Epithelial cell of proximal tubule (primary cell): ENCODE measurements at places on chromosomes 13 and 19. TPM values are rescaled to one million over a fixed set of nuclear protein-coding genes. Genes with fewer than 3 reads are reported as not detected.

SGCG gene
- total RNA-seq: not detected in 2 replicates

CXCL17 gene
- total RNA-seq: not detected in 2 replicates

NOTCH3 gene
- 3.8 and 19.6 TPM in 2 replicates for total RNA-seq

AKAP8L gene
- total RNA-seq: 52.2 and 89.9 TPM in 2 replicates

SIX5 gene
- 8.2 and 11.2 TPM in 2 replicates for total RNA-seq

HSD17B14 gene
- 2.2 and 2.8 TPM in 2 replicates for total RNA-seq

USPL1 gene
- 13.2 and 14.3 TPM in 2 replicates for total RNA-seq

ADM5 gene
- total RNA-seq: 1.9 and 2.8 TPM in 2 replicates

FFAR3 gene
- not detected in 2 replicates for total RNA-seq

DHPS gene
- total RNA-seq: 108 and 134 TPM in 2 replicates

U2AF1L4 gene
- total RNA-seq: 5.9 and 6.5 TPM in 2 replicates

KLF1 gene
- 0.51 TPM in 1 of 2 replicates, not detected in the other for total RNA-seq

MRPL54 gene
- 102 and 105 TPM in 2 replicates for total RNA-seq

GRCh38 chr19:56839652-56840450 lies 675 bp downstream of the PEG3 start:
- DNase-seq: no peak

DNA sequence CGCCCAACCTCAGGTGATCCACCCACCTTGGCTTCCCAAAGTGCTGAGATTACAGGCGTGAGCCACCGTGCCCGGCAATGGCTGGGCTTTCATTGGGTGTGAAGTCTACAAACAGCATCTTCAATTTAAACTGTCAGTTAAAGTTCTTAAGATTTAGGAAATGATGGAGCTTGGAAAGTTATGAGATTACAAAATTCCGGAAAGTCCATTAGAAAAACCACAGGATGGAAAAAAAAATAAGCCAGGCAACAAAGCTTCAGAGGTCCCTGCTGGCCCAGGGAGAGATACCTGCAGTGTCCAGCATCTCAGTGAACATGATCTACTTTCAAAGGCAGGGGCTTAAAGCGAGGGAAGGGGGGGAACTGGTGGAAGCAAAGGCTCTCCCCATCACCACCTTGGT lies 4.6 kb upstream of the ZNF587B start:
- no peak for DNase-seq

GRCh38 chr13:77523834-77524728 lies 11.4 kb upstream of the SCEL start:
- DNase-seq: no peak

GRCh38 chr13:79289571-79289970 lies 116.5 kb downstream of the RBM26 start:
- DNase-seq: no peak

DNA sequence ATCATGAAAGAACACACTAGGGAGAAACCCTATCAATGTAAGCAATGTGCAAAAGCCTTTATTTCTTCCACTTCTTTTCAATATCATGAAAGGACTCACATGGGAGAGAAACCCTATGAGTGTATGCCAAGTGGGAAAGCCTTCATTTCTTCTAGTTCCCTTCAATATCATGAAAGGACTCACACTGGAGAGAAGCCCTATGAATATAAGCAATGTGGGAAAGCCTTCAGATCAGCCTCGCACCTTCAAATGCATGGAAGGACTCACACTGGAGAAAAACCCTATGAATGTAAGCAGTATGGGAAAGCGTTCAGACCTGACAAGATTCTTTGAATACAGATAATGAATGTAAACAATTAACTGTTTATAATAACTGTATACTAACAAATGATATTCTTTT lies 15.0 kb upstream of the ZNF439 start:
- no peak for DNase-seq

DNA sequence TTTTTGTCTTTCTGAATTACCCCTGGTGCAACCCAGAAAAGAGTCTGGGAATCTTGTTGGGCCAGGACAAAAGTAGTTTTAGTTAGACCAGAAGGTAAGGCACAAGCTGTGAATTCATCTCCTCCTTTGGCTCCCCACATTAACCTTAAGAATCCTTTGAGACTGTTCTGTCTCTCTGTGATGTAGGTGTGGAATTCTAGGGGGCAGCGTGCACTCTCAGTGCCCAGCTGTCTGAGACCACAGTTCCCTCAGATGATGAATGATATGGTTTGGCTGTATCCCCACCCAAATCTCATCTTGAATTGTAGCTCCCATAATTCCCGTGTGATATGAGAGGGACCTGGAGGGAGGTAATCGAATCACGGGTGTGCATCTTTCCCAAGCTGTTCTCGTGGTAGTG lies 43.9 kb downstream of the ZNF506 start:
- no peak for DNase-seq

GRCh38 chr13:42164557-42165125 lies 107.3 kb upstream of the AKAP11 start:
- no peak for DNase-seq

GRCh38 chr13:114088234-114088633 lies 44.2 kb downstream of the RASA3 start:
- no peak for DNase-seq

DNA sequence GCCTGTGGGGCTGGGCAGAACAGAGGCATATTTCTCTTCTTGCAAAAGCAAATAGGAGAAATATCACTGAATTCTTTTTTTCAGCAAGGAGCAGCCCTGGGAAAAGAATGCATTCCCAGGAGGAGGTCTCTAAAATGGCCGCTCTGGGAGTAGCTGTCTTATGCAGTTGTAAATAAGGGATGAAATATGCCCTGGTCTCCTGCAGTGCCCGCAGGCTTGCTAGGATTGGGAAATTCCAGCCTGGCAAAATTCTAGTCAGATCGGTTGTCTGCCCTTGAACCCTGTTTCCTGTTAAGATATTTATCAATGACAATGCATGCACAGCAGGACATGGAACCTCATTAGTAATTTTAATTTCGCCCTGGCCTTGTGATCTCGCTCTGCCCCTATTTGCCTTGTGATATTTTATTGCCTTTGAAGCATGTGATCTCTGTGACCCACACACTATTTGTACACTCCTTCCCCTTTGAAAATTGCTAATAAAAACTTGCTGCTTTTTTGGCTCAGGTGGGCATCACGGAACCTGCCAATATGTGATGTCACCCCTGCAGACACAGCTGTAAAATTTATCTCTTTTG lies 1993.2 kb downstream of the PCDH9 start:
- DNase-seq: no peak

GRCh38 chr13:96946709-96947311 lies 47.5 kb downstream of the OXGR1 start:
- DNase-seq: no peak

DNA sequence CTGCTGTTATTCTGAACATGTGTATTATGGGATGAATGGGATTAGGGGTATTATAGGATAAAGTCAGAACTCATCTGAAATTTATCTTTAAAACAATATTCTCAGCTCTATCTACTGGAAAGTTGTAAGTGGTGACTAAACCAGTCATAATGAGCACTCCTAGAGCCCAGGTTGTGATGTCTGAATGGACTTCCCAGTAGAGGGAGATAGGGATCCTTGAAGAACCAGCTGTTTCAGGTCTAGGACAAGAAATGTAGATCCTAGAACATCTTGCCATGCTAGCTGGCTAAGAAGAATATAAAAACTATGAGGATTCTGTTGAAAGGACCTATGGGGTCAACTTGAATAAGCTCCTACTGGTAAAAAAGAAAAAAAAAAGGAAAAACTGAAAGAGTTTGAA lies 310.8 kb downstream of the SLC7A1 start:
- no peak for DNase-seq

DNA sequence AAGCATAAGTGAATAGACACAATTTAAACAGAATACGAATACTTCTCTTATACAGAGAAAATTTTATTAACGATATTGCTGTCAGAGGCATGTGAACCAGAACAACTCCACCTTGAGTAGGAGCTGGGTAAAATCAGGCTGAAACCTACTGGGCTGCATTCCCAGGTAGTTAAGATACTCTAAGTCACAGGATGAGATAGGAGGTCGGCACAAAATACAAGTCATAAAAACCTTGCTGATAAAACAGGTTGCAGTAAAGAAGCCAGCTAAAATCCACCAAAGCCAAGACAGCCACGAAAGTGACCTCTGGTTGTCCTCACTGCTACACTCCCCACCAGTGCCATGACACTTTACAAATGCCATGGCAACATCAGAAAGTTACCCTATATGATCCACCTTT lies 49.2 kb upstream of the TRPC4 start:
- no peak for DNase-seq

- DNase-seq: peak; percentile 45
These were observed 82.2 kb downstream of the SLAIN1 start for GRCh38 chr13:77779552-77780272.

DNA sequence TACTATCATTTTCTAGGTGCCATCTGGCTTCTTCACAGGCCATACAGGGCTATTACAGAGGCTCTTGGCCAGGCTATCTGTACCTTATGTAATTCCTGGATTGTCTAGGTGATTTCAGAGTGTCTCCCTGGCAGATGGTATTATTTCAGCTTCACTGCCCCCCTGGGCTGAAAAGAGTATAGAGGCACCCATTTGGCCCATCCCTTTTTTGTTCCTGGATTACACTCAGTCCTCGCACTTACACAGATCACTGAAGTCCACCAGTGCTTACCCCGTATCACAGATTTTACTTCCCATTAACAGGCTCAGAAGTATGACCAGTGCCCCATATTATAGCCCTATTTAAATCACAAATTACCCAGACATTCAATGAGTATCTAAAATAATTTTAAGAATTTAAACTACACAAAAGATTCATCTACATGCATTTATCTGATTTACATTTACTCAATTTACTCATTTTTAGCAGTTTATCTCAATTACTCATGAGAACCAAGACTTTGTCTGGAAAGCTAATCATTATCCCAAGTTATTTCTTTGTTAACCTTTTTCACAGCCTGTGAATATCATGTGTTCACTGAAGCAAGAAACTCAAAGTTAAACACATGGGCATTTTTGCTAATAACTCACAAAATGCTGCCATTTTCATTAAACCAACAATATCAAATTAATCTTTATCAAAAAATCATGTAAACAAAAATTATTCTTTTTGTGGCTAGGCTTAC lies 121.0 kb downstream of the PCDH20 start:
- DNase-seq: peak; percentile 81

GRCh38 chr13:97266772-97267417 lies 44.8 kb downstream of the MBNL2 start:
- no peak for DNase-seq

GRCh38 chr13:67225252-67226159 lies 4.6 kb downstream of the PCDH9 start:
- DNase-seq: no peak

- no peak for DNase-seq
These were observed 50.3 kb upstream of the VSTM2B start for GRCh38 chr19:29475469-29475868.

- DNase-seq: no peak
These were observed 240.6 kb upstream of the SGCG start for GRCh38 chr13:22940090-22940710.

- no peak for DNase-seq
These were observed 4.3 kb downstream of the SPRED3 start for GRCh38 chr19:38392707-38393308.

GRCh38 chr13:49759503-49759902 lies 33.0 kb downstream of the KPNA3 start:
- DNase-seq: no peak

GRCh38 chr19:47143322-47144073 lies 12.9 kb downstream of the SAE1 start:
- DNase-seq: no peak

DNA sequence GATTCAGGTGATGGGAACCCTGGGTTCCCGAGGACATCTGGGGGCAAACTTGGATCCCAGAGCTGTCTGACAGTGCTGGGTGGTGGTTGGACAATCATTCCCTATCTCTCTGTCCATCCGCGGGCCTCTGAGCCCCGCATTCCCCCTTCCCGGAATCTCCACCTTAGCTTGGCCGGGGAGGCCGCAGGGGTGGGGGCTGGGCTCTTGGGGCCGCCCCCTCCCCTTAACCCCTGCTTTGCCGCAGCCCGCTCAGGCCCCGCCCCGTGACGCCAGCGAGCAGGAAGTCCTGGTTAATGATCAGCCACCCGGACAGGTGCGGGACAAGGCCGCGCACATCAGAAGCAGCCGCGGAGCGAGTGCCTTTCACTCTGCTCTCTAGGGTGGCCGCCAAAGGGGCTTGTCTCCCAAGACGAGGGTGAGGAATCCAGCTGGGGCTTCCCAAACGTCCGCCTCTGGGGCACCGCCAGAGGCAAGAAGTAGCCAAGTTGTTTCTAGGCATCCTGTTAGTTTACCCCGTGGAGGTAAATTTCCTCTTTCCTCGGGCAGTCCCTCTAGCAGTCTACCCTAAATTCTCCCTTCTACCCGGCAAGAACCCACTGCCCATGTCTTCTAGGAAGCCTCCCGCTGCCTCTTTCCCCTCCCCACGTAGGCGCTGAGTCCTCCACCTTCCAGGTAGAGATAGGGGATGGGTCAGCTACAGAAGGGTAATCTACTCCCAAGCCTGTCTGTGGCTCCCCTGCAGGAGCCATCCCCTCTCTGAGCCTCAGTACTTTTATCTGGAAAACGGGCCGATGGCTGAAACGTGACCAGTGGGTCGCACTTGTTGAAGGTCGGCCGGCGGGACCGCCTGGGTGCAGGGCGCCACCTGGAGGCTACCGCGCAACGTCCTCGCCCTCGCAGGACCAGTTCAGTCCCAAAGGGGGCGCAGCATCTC lies 3.0 kb downstream of the IRF2BP1 start:
- DNase-seq: no peak

- DNase-seq: no peak
These were observed 9.4 kb downstream of the CELF5 start for GRCh38 chr19:3233831-3234230.

- DNase-seq: no peak
These were observed 862.6 kb downstream of the EFNB2 start for GRCh38 chr13:105672881-105673280.
